CD4-positive, alpha-beta T cell treated with Interleukin-4 for 4 hours (primary cell): ENCODE measurements at places on chromosomes 4 and X.

GRCh38 chr4:128951316-128951715 is 141.8 kb downstream of the JADE1 start:
- DNase-seq: no peak

DNA sequence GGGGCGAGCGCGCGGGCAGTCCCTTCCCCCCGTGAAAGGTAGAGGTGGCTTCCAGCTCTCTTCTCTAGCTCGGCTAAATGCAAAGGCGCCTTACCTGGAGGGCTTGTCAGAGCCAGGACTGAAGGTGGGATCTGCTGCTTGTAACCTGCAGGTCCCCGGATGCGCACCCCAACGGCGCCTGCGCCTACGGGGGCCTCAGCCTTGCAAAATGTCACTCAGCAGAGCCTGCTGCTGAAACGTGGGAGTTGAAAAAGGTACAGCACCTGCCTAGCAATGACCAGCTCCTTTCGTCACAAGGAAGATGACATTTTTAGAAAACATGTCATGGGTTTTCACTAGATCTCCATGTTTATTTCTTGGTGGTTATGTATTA is 583 bp downstream of the ABHD18 start:
- peak; percentile 66 for DNase-seq

- no peak for DNase-seq
These were observed 227.0 kb downstream of the NR3C2 start for GRCh38 chr4:148215202-148215601.

DNA sequence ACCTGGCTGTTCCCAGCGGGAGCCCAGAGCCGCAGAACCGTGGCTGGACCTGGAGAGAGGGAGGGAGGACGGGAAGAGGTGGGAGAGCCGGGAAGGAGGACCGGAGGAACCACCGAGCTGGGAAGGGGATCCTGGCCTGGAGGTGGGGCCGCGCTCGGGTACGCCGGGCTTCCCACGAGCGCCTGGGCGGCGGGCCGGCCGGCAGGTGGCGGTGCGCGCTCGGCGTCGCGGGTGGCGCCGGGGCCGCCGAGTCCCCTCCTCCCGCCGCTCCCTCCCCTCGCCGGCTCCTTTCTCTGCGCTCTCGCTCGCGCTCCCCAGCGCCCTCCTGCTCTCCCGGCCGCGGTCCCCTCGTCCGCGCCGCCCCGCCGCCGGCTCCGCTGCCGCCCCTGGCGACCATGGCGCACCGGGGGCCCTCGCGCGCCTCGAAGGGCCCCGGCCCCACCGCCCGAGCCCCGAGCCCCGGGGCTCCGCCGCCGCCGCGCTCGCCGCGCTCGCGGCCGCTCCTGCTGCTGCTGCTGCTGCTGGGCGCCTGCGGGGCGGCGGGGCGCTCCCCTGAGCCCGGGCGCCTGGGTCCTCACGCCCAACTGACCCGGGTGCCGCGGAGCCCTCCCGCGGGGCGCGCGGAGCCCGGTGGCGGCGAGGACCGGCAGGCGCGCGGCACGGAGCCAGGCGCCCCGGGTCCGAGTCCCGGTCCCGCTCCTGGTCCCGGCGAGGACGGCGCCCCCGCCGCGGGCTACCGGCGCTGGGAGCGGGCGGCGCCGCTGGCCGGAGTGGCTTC is at the start of gene SORCS2:
TSS of gene SORCS2 (plus strand) at position 287 of the 778 bp plus-strand sequence.
- peak; percentile 15 for DNase-seq

- DNase-seq: peak; percentile 67
These were observed 32.6 kb downstream of the DOCK11 start for GRCh38 chrX:118528071-118528737.

- DNase-seq: peak; percentile 71
These were observed 862 bp upstream of the INPP4B start for GRCh38 chr4:142846729-142847596.

- DNase-seq: no peak
These were observed 185.7 kb upstream of the HS3ST1 start for GRCh38 chr4:11614426-11614825.

GRCh38 chr4:3047464-3048286 is 26.7 kb downstream of the HTT-AS start:
- DNase-seq: peak; percentile 67

GRCh38 chrX:64850371-64851082 is 125.7 kb downstream of the ZC4H2 start:
- DNase-seq: peak; percentile 1

DNA sequence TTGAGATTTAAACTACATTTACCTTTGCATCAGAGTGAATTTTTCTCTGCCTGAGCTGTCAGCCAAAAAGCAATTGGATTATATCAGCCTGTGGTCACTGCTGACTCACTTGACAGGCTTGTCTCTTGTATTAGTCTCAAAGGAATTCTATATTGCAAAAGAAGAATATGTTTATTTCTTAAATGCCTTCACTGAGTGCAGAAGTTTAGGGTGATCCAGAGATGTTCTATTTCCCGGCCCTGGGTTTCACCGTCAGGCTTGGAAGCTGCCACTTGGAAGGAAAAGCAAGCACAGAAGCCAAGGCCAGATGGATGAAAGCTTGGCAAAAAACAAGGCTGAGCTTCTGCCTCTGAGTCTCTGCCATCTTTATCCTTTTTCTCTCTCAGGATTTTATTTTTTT is 80.9 kb downstream of the FAM114A1 start:
- peak; percentile 14 for DNase-seq

DNA sequence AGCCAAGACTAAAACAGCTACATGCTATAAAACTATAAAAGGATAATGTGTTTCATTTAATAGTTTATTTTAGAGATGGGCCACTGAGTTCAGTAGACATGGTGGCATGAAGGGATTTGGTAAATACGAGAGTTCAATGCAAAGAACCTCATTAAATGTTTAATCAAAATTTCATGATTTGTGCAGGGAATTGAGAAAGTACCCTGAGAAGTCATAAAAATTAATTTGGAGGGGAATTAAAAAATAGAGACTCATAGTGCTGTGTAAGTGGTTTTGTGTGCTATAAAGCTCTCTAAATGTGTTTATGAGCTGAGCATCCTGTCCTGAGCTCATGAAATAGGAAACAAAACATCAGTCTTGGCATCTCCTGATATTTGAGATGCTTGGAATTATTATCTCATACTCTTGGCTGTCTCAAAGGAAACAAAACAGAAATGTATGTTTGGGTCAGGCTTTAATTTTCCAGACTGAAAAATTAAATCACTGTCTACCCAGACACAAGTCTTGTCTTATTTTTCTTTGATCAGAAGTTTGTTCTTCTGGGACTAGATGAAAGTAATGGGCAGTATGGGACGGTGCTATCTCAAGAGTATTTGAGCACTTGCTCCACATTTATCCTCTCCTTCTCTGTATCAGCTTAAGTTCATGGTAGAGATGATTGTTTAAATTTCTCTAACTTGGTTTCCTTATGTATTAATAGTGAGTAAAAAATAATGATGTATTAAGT is 38.0 kb upstream of the EMCN start:
- DNase-seq: no peak

- DNase-seq: no peak
These were observed 166.5 kb downstream of the MAML3 start for GRCh38 chr4:139987502-139987850.

GRCh38 chr4:139838811-139839210 is 173.2 kb downstream of the MGST2 start:
- no peak for DNase-seq

DNA sequence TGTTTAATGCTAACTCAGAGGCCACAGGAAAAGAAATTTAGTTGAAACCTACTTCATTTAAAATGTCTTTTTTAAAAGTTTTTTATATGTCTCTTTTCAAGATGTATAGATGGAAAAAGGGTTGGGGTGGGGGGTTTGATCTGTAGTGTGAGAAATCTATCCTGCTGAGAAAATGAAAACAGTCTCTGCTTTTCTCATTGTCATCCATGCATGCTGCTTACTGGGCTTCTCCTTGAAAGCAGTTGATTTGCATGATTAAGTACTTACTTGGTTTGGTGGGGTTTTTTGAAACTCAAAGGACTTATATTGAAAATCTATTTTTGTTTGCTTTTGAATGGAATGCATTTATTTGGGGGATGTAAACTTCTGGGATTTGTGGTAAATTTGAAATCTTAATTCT is 313.6 kb upstream of the DKK2 start:
- no peak for DNase-seq

GRCh38 chr4:123564758-123565346 is 168.3 kb downstream of the SPRY1 start:
- DNase-seq: peak; percentile 60

DNA sequence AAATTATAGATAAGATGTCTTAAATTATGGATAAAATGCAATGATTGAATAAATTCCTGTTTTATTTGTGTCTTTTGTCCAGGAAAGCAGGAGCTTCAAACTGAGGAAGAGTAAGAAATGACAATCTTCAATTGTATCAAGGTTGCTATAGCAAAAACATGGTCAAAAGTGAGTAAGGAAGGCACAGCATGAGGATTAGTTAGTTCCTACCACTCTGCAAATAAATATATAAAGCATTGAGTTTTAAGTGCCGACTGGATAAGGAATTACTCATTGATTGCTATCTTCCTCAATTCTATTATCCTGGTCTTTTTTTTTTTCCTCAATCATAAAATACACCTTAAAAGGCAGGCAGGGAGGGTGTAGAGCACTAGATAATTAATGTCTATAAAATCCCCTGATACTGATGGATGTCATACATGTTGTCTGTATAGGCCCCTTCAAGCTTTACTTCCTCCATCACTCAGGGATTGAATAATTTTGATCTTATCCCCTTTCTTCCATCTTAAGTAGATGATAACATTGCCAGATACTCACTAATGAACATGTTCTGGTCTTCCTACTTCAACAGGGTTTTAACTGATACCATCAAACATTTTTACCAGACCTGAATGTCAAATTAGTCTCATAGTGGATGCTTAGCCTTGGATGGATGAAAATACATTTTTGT is 86.6 kb downstream of the MID1 start:
- DNase-seq: no peak

- DNase-seq: peak; percentile 62
These were observed 25.4 kb downstream of the TMSB4X start for GRCh38 chrX:13000301-13000811.

DNA sequence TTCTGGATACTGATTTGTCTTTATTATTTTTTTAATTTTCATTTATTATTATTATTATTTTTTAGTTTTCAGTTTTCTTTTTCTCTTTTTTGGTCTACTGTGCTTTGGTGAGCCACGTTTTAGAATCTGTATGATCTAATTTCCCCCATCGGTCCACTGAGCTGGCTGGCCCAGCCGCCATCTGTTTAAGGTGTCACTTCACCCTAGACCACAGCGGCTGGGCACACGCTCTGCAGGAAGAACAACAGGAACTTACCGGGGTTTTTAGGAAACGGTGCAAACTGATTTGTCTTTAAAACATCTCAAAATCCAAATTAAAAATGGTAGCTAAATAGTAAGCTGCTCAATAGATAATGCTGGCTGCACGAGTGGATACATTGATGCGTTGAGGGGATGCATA is 48.8 kb upstream of the AMOT start:
- no peak for DNase-seq

DNA sequence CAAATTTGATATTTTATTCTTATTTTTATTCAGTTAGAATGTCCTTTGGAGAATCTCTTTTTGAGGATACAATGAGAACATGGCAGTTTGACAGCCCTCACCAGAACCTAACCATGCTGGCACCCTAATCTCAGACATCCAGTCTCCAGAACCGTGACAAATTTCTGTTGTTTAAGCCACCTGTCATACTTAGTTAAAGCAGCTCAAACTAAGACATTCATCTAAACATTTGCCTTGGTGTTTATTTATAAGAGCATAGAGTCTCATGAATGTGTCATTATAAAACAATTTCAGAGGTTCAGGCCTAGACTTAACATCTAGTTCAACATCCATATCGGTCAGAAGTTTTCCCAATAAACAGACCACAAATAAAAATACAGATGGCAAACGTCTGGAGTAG is 125.1 kb upstream of the FUNDC1 start:
- DNase-seq: no peak

DNA sequence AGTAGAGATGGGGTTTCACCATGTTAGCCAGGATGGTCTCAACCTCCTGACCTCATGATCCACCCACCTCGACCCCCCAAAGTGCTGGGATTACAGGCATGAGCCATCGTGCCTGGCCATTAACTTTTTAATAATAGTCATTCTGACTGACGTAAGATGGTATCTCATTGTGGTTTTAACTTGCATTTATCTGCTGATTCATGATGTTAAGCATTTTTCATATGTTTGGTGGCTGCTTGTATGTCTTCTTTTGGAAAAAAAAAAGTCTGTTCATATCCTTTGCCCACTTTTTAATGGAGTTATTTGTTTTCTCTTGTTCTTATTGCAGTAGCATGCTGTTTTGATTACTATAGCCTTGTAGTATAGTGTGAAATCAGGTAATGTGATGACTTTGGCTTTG is 45.8 kb downstream of the ANXA10 start:
- DNase-seq: no peak

- DNase-seq: no peak
These were observed 236.8 kb downstream of the GPAT3 start for GRCh38 chr4:83772685-83773084.

DNA sequence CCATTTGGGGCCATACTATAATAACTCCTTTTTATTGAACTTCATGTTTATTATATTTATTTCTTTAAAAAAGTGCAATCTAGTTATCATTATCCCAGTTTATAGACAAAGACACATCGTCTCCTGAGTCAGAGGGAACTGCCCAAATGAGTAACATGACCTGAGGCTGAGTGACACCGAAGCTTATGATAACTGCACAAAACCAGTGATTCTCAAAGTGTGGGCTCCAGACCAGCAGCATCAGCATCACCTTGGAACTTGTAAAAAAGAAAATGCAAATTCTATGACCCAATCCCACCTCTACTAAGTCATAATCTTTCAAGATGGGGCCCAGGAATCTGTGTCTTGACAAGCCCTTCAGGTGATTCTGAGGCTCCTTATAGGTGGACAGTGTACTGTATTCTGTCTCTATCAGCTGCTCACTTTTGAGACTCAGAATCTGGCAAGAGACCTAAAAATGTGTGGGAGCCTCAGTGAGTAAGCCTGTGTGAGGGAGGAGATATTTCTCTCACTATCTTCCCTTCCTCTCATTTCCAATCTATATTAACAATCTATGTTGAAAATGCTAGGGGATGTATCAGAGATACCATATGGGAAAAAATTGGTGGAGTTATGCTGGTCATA is 147.0 kb downstream of the PACRGL start:
- DNase-seq: no peak

GRCh38 chrX:27840881-27841280 is 33.1 kb downstream of the MAGEB10 start:
- DNase-seq: no peak

GRCh38 chr4:10963958-10964703 is 279.6 kb upstream of the CLNK start:
- DNase-seq: no peak

- DNase-seq: no peak
These were observed 9.0 kb upstream of the GBA3 start for GRCh38 chr4:22683726-22684125.

DNA sequence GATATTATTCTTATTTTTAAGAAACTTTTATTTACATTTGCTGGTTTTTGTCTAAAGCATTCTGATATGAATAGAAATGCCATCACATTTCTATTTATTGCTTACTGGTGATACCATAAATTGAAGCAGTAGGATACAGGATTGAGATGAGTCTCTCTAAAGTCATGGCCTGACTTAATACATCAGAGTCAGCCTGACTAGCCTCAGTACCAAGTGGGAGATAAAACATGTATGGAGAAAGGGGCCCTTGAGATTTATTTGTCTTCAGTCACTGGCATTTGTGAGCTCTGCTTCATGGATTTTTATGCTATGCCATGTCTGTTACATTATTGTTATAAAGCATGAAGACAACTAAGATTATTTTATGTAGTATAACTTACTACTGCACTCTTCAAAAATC is 465.5 kb downstream of the ADGRL3 start:
- DNase-seq: no peak
